HFFc6 (cell line): ENCODE measurements at places on chromosomes 11 and 22. TPM values are rescaled to one million over a fixed set of nuclear protein-coding genes. Genes with fewer than 3 reads are reported as not detected.

Gene TMEM121B
- 0.07 to 0.09 TPM in 2 of 3 replicates, not detected in the other for total RNA-seq

Gene STARD10
- 11.2 to 16.0 TPM (median 12.8 TPM) in 3 replicates for total RNA-seq

Gene MS4A12
- total RNA-seq = 0.18 TPM in 1 of 3 replicates, not detected in the others

Gene PTPN5
- total RNA-seq = not detected in 3 replicates

Gene MUC6
- total RNA-seq = not detected in 2 replicates
